ENCODE measurements at places on chromosomes 7 and 10. TPM values are rescaled to one million over a fixed set of nuclear protein-coding genes. Genes with fewer than 3 reads are reported as not detected.

The PPA1 gene
- polyA plus RNA-seq, result 111 TPM

The GBX1 gene
- not detected for polyA plus RNA-seq

DNA sequence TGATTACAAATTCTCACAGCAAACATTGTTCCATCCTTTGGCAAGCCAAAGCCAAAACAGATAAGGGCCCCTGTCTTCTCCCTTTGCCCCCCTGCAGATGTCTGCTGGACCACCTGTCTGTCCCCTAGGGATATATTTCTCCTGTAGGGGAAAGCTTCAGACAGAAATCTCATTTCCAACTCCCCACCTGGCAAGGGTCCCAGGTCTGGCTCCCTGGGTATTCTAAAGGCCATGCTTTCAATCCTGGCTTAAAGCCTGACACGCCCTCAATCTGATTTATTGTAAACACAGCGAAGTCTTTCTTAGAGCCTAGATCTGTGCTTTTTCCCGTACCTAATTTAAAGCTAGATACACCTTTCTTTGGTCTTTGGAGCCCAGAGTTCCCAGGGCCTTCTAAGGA is 66.1 kb downstream of the KCNMA1 start:
- no peak for DNase-seq

DNA sequence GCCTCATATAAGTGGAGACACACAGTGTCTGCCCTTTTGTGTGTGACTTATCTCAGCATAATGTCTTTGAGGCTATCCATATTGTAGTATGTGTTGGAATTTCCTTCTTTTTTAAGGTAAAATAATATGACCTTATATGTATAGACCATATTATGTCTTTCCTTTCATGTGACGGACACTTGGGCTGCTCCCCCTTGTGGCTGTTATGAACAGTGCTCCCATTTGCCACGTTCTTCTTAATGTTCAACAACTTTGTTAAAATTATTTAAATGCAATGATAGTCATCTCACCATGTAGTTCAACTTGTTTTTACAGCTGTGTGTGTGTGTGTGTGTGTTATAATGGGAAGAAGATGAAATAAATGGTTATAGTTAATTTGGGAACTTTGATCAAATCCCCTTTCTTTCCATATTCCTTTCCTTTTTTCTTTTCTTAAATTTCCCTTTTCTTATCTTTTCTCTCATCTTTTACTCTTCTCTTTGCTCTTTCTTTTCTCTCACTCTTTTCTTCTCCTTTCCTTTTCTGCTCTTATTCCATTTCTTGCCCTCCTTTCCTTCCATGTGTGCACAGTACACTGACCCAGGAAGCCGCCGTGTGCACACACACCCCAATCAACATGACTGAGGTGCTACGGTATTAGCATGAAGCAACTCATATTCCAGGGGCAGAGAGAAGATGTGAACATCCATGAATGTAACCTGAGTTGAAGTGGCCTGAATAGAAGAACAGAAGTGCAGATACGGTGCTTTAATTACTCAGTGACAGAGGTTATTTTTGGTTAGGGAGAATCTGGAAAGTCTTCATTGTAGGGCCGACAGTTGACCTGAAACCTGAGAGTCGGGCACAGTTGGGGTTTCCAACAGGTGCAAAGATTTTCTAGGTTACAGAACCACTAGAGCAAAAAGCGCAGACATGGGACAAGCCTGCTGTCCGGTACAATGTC is 596.6 kb downstream of the SDK1 start:
- no peak for DNase-seq
